ENCODE measurements at places on chromosomes 7 and 10.

GRCh38 chr7:35695473-35695850 is 527 bp upstream of the HERPUD2 start:
- peak; percentile 31 for DNase-seq

DNA sequence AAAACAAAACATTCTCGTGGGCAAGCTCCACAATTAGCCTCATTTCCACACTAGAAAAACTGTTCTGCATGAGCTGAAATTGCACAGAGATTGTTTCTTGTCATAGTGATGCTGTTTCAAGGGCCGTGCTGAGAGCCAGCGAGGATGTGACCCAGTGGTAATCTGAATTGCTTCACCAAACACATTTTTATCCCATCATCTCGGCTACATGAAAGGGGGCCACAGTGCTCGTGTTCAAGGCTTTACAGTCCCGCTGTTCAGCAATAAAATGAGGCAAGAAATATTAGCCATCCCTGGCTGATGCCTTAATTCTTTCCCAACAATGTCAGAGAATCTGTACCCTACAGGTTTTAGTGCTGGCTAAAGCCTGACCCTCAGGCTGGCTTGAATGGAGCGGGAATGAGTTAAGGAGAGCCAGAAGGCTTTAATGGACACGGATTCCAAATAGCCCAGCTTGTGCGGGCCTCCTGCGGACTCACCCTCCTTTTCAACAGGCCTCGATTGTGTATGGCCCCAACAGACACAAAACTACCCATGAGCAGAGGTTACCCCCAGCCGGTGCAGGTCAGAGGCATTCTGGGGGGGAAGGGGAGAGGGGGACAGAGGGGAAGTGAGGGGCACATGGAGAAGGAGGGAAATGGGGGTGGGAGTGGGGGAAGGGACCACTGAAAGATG is 2.0 kb upstream of the GDF10 start:
- no peak for DNase-seq

- DNase-seq: no peak
These were observed 187.3 kb upstream of the AUTS2 start for GRCh38 chr7:69411018-69411417.

- DNase-seq: peak; percentile 48
These were observed 6.2 kb upstream of the MBL2 start for GRCh38 chr10:52778511-52779392.

GRCh38 chr10:132001238-132001972 is 19.7 kb upstream of the BNIP3 start:
- DNase-seq: no peak

DNA sequence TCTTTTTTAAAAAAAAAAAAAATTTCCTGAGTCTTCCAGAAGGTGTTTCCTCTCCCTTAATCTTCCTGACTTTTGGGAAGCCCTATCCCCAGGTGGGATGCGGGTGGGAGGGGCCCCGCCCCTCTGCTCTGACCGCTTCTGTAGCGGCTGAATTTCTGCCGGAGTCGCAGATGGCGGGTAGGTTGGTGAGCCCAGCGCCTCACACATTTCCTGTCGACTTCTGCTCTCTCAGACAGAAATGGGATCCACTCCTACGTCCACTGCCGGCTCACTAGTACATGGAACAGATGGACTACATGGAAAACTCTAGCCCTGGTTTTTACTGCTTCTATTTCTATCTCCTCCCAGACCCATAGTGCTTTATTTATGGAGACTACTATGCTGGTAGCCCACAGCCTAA is 90.9 kb downstream of the NEUROD6 start:
- peak; percentile 35 for DNase-seq

- no peak for DNase-seq
These were observed 55.9 kb downstream of the GRID1 start for GRCh38 chr10:86310702-86311101.
